H9 (cell line): ENCODE measurements at places on chromosomes 3 and 15. TPM values are rescaled to one million over a fixed set of nuclear protein-coding genes. Genes with fewer than 3 reads are reported as not detected.

GRCh38 chr15:67109141-67110034, 44.0 kb downstream of the SMAD3 start:
- DNase-seq: no peak

DNA sequence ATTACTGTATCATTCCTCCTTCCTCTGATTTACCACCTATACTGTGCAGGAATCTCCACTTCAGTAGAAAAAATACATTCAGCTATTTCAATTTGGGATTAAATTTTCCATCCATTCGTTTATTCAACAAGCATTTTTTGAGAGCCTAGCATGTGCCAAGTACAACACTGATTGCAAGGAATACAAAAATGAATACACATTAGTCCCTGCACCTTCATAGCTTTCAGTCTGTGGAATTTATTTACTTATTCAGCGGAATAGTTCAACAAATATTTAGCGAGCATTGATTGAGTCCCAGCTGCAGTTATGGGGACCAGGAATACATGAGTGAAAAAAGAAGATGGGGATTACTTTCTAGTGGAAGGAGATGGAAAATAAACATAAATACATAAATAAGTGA, 606.8 kb upstream of the TBL1XR1 start:
- DNase-seq: no peak

DNA sequence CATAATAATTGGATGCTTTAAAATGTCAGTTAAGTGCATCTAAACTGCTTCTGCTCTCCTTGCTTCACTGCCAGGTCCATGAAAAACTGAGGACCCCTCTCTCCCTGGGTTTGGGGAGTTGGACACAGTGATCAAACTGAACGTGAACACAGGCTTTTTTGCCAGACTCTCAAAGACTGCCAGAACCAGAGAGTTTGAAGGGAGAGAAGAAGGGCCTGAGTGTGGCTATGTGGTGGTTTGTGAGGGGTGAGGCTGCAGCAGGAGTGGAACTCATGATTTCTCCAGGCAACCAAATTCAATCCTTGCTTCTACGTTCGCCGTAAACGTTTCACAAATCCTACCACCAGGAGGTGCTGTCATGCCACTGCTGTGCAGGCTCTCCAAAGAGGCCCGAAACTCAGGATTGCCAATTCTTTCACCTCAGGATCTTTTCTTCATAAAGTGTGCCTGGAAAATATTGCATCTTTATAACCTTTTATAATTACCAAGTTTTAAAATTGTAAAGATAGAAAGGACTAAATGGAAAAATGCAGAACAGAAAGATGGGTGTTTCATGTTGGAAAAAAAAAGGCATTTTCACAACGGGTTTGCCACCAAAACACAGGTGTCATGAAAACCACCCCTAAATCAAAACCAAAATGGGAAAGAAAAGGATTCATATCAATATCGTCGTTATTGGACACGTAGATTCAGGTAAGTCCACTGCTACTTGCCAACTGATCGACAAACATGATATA, 19.7 kb downstream of the TM4SF4 start:
- DNase-seq: peak; percentile 76

Gene PDZRN3
- 5.5 and 5.9 TPM in 2 replicates for total RNA-seq

DNA sequence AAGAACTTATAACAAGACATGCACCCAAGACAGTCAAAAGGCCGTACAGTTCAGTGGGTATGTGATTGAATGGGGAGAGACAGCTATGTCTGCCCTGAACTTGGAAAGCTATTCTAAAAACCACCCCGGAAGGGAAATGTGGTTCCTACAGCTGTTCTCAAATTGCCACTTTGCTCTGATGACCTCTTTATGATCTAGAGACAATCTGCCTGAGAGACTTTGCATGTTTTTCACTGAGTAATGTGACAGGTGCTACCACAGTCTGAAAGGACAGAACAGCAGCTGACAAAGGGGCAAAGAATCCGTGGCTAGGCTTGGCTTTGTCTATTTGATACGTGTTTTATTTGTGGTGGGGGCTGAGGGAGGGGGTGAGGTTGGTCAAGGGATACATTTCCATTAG, 148.3 kb upstream of the NPHP3 start:
- DNase-seq: no peak

- DNase-seq: no peak
These were observed 25.6 kb upstream of the ATP2B2 start for GRCh38 chr3:10531031-10531430.

Gene ULK3
- total RNA-seq: 31.1 and 34.0 TPM in 2 replicates

DNA sequence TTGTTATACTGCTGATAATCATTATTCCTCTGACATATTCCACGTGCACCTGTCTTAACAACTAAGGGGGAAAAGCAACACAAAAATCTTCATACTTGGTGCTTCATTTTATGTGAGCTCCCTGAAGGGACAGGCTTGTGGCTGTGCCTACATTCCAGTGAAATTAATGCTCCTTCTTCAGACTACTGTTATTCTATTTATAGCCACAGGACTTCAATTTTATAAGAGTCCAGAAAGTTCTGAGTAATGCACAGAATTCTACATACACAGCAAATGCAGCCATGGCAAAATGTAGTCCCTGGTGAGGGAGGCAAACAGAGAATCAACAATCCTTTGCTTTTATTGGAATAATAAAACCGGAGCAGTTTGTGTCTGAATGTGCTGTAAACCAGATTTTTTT, 417.1 kb downstream of the RBMS3 start:
- no peak for DNase-seq

- no peak for DNase-seq
These were observed 232.0 kb upstream of the STT3B start for GRCh38 chr3:31300456-31301443.

DNA sequence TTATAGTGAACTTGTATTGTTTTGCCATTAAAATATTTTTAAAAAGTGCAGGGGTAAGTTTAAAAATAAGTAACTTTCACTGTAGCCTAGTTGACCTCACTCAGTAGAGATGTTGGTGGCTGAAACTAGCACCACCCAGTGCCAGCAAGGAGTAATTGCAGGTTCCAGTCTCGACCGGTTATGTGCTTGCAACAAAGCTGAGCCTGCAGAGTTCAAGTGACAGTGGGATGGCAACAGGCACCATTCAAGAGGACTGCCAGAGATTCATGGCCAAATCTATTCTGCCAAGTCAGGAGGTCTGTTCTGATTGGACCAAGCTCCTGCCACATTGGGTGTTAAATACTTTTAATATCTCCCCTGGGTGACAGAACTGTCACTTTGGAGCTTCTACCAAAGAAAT, 2.7 kb downstream of the ADAMTS7 start:
- peak; percentile 70 for DNase-seq

DNA sequence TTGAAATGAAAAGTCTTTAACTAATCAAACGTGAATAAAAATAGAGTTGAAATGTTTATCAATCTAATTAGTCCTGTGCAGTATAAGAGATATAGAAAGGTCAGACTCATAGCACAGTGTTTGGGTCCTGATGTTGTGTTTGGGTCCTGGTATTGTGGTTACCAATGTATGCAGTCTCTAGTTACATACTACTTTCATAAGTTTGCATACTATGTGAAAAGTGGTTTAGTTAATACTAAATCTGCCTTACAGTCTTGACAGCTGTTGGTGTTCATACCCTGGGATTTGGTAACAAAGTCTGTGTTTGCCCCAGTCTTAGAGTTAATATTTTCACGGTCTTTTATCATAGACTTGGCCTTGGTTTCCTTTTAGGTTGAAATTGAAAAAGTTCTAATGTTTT, 41.7 kb downstream of the KIF15 start:
- DNase-seq: no peak

GRCh38 chr3:186098740-186099139, 10.1 kb downstream of the ETV5 start:
- no peak for DNase-seq

Gene PLXND1
- 48.4 and 50.9 TPM in 2 replicates for total RNA-seq

Gene NIPA2
- total RNA-seq: 77.9 and 79.3 TPM in 2 replicates

- no peak for DNase-seq
These were observed 34.6 kb downstream of the IGSF10 start for GRCh38 chr3:151426341-151426657.

- no peak for DNase-seq
These were observed 12.7 kb downstream of the SEMA4B start for GRCh38 chr15:90213818-90214204.

DNA sequence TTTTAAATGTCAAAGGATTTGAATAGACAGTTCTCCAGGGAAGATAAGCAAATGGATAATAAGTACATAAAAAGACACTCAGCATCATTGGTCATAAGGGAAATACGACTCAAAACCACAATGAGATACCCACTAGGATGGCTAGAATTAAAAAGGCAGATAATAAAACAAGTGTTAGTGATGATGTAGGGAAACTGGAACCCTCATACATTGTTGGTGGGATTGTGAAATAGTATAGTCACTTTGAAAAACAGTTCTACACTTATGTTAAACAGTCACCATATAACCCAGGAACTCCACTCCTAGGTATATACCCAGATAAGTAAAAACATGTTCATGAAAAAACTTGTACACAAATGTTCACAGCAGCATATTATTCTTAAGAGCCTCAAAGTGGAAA, 72.5 kb downstream of the GPR156 start:
- no peak for DNase-seq

- peak; percentile 87 for DNase-seq
These were observed 620 bp downstream of the ABHD5 start for GRCh38 chr3:43691120-43691995.

- no peak for DNase-seq
These were observed 16.1 kb downstream of the ZDHHC23 start for GRCh38 chr3:113963879-113964278.

DNA sequence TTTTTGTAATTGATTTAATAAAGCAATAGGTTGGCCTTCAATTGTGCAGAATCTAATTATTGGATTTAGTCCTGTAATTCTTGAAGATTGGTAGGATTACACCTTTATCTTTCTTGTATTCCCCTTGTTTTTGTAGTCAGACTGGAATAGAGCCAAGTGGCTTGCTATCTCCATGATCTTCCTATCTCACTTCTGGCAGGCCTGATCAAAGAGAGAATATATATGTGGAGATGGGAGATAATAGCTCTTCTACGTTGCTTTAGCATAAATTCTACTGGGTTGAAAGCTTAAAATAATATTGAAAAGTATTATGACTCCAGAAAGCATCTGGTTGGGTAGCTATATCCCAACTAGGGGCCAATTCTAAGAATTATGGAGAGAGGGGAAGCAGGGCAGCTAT, 16.9 kb upstream of the IFT57 start:
- DNase-seq: no peak

Gene TIMP4
- total RNA-seq: 8.4 and 8.5 TPM in 2 replicates

Gene LACTB
- 10.3 and 10.6 TPM in 2 replicates for total RNA-seq

DNA sequence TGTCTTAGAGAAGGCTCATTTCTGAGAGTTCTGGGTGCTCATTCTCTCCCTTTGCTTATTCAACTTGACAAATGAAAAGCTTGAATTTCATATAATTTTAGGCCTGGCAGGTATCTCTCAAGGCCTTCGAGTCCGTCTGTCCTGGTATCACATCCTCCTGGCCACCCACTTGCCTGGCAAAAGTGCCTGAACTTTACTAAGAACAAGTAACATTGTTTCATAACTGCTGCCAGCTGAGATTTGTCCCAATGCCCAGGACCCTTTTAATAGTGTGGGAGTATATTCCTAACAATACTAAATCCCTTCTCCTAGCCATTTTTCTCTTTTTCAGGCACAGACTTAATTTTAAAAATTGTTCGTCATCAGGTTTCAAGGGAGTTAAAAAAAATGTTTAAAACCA, 18.1 kb downstream of the LARP6 start:
- DNase-seq: no peak

- no peak for DNase-seq
These were observed 24.9 kb downstream of the MAP4 start for GRCh38 chr3:47991341-47991740.

DNA sequence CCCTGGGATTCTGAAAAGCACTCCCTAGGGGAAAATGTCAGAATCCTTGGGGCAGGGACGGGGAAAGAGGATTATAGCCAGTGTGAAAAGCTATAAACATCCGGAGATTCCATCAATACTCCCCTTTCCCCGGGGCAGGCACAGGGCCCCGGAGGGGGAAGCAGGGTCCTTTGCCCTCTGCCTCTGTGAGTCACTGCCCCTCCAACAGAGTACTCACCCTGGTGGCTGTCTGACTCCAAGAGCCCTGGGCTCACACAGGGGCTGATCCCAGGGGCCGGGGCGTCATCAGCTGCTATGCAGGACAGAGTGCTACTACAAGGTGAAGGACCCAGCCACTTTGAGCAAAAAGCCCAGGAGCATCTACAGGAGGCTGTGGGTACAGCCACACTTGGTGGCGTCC, 133.0 kb upstream of the PRR20G start:
- no peak for DNase-seq

DNA sequence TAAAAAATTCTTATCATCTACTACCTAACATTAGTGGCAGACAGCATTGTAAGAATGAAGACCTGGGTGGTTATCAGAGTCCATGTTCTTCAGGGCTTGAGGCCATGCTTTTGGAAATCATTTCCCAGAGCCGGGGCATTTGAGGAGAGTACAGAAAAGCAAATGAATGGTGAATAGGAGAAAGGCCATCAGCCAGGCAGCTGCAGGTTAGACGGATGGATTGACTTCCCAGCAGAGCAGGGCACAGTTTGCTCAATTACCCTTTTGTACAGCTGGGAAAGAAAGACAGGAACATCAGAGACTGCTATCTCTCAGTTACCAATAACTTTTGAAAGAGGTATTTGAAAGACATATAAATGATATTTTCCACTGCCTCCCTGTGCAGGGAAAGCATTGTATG, 135.6 kb downstream of the ALCAM start:
- DNase-seq: no peak

DNA sequence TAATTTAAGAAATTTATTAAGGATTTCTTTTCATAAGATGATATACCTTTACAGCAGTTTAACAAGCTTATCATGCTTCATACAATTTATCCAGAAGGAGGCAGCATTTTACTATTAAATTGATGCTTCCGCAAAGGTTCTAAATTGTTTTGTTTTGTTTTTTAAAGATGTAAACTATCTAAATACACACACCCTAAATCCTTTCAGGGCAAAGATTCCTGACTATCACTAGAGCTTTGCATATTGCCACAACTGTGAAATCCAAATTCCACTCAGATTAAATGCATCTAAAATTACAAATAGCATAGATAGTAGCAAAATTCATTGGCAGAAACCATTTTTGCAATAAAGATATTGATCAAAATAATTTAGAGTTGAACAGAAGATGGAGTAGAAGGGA, 44.5 kb upstream of the CCNL1 start:
- DNase-seq: no peak

Gene APOD
- total RNA-seq: not detected in 2 replicates

DNA sequence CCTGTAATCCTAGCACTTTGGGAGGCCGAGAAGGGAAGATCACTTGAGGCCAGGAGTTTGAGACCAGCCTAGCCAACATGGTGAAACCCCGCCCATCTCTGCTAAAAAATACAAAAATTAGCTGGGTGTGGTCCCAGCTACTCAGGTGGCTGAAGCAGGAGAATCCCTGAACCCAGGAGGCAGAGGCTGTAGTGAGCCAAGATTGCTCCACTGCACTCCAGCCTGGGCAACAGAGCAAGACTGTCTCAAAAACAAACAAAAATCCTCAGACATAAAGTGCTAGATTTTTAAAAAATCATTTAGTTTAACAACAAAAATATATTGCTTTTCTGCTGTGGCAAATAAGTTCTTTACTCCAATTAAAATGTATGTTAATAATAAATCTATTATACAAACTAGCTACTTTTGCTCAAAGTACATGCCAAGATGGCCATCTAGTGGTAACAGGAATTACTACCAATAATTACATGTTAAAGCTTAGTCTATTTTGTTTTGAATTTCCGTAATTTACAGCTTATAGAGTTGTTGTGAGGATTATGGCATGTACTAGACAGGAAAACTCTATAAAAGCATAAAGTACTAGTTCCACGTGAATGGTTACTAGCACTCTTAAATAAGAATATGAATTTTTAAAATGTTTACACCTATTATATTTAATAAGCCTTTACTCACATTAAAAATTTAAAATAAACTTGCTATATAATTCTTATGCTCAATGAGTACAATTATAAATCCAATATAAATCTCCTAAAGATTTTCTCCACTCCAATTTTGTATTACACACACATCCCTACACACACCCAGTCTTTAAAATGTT, 39.0 kb downstream of the GABPB1 start:
- DNase-seq: no peak

Gene IL16
- total RNA-seq: 0.18 and 0.28 TPM in 2 replicates
